ENCODE measurements at places on chromosomes 1 and 21. TPM values are rescaled to one million over a fixed set of nuclear protein-coding genes. Genes with fewer than 3 reads are reported as not detected.
A peak's percentile ranks its signal among the peaks of the same experiment; 100 is the strongest.

GPR137B gene
- 24.7 TPM for total RNA-seq

SPRR2E gene
- 0.47 TPM for total RNA-seq

DNA sequence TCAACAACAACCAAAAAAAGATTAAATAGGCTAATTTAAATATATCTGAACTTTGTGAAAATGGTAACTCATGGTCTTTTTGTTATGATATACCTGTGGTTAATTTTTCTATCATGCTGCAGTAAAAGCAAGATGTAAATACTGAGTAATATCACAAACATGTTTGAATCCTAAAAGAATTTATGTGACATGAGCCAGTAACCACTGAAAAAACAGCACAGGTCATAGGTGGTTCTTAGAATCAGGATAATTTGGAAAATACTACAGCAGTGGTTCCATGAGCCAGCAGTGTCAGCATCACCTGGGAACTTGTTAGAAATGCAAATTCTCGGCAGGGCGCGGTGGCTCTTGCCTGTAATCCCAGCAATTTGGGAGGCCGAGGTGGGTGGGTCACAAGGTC is 4.1 kb downstream of the ATP5IF1 start:
- peak; percentile 58 for DNase-seq

DNA sequence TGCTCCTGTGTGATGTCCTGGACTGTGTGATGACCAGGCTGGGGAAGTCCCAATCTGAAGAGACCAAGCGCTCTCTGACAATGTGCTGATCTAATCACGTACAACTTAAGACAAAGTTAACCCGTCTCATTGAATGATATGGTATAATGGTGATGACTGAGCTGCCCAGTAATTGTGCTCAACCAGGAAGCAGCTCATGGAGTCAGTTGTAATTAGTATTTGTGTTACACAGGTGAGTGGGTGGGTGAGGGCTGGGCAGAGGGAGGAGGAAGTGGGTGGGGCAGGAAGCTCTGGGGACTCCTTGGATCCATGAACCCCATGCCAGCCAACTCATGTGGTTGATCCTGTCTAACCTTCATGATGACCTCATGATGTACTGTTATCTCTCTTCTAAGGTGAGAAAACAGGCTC is 8.7 kb upstream of the ECE1 start:
- peak; percentile 45 for DNase-seq

- peak; percentile 80 for DNase-seq
Measured at GRCh38 chr1:178724728-178725465, at the start of gene RALGPS2. RALGPS2 (plus strand) TSS chr1:178725244; CDS start chr1:178776765, 51,521 bp downstream.

DNA sequence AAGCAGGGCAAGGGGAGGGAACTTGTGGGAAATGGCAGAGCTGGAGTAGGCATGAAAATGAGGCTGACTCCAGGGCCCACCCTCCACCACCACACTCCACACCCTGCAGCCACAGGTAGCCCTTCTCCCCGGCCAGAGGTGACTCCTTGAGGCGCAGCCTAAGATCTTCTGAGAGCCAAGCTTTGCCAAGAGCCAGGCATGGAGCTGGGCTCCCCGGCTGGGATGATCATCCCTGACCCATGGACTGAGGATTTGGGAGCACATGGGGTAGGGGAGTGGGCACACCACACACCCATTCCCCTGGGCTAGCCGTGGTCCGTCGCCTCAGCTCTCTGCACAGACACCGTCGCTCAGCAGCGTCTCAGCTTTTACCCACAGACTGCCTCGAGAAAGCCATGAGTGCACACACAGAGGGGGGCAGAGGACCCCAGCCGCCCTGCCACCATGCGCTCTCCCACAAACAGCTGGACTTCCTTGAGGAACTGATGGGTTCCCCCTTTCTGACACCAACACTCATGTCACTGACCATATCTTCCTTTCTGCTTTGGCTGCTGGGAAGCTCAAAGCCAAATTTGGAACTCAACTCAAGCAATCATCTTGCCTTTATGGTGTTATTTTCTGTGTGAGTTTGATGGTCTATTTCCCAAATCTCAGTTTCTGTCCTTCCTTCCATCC is 123.6 kb upstream of the RUNX3 start:
- DNase-seq = no peak

DNA sequence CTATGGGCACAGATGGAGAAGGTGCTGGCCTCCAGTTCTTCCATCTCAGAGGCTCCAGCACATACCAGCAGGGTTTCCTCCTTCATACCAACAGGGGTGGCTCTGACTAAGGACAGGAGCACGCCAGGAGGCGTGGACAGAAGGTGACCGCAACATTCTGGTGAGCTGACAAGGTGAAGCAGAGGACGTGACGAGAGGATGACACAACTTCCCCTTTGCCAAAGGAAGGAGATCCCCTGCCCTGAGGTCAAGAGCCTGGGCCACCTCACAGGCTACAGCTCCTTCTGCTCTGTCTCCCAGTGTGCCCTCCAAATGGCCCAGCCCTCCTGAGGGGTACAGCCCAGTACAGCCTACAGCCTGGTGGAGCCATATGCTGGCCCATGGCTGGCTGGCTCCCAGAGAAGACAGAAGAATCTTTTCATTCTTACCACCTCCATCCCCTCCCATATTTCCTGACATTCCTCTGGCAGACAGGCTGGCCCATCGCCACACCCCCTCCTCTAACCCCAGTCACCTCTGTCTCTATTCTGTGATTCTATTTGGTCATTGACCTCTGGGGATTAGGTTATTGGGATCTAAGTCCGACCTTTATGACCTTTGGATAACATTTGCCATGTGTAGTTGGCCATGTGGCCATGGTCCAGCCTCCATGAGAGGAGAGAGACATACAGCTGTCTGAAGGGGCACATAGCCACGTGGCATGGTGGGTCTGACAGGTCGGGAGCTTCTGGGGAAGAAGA is 5.1 kb upstream of the LAMB3 start:
- DNase-seq = peak; percentile 99

Data from mammary epithelial cell (primary cell).